ENCODE measurements at places on chromosomes 6 and 20.
A peak's percentile ranks its signal among the peaks of the same experiment; 100 is the strongest.

GRCh38 chr6:29989211-29989610 is 46.9 kb downstream of the HLA-A start:
- DNase-seq = no peak

DNA sequence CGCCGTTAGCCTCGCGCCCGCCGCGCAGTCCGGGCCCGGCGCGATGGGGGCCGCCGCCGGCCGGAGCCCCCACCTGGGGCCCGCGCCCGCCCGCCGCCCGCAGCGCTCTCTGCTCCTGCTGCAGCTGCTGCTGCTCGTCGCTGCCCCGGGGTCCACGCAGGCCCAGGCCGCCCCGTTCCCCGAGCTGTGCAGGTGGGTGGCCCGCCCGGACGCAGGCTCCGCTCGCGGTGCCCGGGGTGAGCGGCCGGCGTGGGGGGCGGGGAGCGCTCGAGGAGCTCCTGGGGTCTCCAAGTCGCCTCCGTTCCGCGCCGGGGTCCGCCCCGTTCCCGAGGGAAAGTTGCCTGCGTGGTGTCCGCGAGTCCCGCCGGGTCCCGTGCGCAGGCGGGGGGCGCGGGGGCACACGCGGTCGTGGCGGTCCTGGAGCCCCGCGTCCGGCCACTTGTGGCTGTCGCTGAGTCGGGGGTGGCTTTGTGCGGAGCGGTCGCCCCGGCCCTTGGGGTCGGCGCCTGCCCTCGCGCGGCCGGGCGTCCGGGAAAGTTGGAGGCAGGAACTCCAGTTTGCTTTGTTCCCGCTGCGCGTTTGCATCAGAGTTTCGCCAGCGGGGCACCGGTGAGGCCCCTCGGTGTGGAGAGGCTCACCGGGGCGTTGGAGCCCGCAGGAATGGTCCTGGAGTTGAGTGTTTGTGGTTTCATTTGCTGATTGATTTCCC is 476 bp downstream of the IGF2R start:
- DNase-seq = peak; percentile 38

GRCh38 chr6:36592221-36592655 is 1.9 kb upstream of the SRSF3 start:
- no peak for DNase-seq

DNA sequence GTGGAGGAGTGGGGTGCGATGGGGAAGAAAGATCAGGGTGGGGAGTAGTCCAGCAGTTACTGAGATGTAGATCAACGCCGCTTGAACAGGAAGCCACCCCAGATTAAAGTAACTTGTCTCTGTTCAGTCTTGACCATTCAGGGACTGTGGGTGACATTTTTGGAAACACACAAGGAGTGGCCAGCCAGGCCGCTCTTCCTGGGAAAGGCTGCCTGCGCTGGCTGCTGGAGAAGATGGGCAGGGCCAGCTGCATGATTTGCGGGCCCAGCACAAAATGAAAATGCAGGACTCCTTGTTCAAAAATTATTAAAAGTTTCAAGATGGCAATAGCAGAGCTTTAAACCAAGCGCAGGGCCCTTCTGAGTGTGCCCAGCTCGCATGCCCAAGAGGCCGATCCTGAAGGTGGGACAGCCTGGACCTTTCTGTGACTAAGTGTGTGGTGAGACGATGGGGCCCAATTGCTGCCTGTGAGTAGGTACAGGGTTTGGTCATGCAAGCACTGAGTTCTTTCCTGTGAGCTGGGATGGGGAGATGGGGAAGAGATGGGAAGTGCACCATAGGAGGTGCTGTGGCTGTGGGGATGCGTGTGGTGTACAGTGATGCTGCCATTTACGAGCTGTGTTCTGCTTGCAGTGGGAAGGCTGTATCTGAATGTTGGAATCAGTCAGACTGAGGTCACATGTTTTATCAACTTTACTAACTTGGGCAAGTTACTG is 51.3 kb downstream of the DAAM2 start:
- DNase-seq = no peak

DNA sequence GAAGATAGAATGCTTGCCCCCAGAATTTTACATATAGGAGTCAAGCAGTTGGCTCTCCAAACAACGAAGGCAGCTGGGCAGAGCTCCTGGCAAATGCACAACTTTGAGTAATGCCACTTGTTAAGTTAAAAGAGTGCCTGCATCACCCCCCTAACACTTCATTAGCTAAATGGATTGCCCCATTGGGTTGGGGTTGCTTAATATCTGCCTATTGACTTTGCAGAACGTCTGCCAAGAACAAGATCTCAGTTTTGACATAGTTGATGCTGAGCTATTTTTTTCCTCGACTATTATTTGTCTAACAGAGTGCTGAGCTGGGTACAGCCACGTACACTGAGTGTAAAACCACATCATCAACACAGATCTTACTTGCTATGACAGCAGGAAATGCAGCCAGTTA is 12.1 kb downstream of the ANKRD60 start:
- no peak for DNase-seq

- no peak for DNase-seq
Observed at GRCh38 chr6:164246082-164246481, 831.6 kb downstream of the QKI start.

- DNase-seq = no peak
Observed at GRCh38 chr20:59412181-59412580, 111.8 kb downstream of the EDN3 start.

DNA sequence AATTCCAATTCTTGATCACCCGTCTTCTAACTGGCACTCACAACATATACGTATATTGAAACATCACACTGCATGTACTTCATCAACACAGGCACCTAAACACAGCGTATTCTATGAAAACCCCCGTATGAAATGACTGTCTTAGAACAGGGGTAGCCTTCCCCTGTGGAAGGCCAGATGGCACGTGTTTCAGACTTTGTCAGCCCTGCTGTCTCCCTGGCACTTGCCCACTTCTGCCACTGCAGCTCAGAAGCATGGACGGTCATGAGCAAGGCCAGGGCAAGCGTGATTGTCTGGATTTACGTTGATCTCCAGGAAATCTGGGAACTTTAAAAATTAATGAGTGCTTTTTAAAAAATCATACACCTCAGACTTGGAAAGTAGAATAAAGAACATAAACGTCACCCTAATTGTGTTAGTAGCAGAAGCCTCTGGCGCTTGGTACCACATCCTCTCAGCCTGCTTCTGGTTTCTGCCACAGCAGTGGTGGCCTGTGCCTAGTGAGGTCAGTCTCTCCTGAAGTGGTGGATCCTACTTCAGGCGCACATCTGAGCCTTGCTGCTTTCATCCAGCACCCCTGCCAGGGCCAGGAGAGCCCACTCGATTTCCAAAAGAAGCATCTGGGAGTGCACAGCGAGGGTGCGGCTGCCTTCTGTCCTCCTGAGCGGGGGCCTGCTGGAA is 18.3 kb downstream of the PDE10A start:
- no peak for DNase-seq

DNA sequence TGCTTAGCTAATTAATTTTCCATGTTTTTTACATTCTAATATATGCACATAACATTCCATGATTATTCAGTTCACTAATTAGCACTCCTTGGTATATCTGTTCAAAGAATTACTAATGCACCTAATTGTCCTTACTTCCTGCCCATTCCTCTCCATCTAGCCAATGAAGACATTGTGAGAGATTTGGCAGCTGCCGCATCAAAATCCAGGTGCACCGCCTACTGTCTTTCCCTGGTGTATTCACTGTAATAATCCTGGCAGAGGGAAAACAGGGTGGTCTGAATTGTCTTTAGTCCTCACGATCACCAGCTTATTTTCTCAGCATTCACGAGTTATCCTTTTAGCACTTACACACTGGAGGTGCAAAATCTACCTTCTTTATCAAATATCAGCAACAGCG is 61.0 kb upstream of the SCGN start:
- no peak for DNase-seq

DNA sequence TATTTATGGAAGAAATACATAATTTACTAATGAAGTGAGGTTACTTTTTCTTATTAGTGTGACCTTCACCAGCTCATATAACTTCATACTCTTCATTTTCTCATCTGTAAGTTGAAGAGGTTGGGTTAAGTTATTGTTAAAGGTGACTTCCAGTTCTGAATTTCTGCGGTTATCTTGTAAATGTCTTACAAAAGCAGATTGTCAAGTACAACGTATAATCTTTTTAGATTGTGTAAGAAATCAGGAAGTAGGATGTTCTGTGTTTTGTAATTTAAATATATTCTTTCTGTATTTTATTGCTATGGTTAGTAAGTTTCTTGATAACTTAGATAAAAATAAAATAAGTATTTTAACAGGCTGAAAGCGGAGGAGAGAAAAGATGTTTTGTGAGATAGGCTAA is 12.0 kb downstream of the WTAP start:
- no peak for DNase-seq

DNA sequence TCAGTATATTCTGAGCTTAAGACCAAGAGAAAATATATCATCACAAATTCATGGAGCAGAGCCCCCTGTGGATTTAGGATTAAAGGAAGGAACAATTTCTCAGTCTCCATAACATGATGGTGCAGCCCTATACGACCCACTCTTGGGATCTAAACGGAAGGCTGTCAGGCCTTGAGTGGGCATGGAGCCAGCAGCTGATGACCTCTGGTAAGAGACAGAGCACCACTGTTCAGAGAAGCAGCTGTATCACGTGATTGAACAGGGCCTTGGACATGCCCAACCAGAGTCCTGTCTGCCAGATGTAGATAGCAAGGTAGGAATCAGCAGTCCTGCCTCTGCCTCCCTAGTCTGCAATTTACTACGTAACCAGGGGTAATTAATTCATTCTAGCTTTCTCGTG is 259.4 kb upstream of the POU3F2 start:
- no peak for DNase-seq

DNA sequence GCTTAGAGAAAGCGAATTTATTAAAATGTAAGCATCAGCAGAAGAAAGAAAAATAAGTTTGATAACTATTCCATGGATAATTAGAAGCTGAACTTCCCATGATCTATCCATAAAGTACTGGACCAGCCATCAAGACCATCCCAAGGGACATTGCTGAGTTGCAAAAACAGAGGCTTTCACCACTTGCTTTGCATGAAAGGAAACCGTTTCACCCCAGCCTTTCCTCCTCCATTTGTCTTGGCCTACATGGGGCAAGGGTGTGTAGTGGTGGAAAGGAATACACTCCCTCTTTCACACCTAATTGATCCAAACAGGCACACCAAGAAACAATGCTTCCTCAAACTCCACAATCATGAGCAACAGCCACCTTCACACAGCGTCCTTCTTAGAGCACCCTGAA is 10.4 kb downstream of the HIVEP2 start:
- no peak for DNase-seq

GRCh38 chr6:132132924-132133639 is 181.9 kb upstream of the CCN2 start:
- no peak for DNase-seq
